Amygdala (tissue), 56 donors: ENCODE measurements at places on chromosomes 13 and 19.

GRCh38 chr13:20258963-20259288 is 26.8 kb upstream of the GJB6 start:
- DNase-seq = no peak

DNA sequence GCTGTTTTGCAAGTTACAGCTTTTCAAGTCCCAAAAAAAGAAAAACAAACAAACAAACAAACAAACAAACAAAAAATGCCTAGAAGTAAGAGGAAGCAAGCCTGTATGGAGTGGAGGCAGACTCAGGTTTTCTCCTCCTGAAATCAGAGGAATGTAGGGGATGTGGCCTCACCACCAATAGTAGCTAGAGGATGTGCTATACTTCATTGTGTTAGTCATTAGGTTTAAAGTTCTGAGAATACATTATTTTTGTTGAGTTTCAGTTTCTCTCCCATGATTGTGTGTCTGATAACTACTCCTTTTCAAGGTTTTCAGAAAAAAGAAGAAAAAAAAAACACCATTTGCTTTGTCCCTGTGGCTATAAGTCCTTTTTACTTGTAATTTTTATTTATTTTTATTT is 524.5 kb downstream of the GPC6 start:
- DNase-seq = no peak

DNA sequence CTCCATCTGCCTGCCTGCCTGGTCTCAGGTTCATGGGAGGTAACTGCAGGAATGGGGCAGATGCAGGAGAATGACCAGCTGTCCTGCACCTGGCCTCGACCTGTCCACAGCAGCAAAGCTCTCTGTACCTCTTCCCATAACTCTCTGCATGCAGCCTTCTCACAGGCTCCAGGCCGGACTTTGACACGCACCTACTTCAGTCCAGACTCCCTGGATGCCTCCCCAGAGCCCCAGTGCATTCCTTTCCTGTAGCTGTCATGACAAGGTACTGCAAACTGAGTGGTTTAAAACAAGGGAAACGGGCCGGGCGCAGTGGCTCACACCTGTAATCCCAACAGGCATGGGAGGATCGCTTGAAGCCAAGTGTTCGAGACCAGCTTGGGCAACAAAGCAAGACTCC is 3.3 kb downstream of the NANOS2 start:
- no peak for DNase-seq

- DNase-seq = no peak
Measured at GRCh38 chr13:38530492-38530891, 156.4 kb upstream of the FREM2 start.

DNA sequence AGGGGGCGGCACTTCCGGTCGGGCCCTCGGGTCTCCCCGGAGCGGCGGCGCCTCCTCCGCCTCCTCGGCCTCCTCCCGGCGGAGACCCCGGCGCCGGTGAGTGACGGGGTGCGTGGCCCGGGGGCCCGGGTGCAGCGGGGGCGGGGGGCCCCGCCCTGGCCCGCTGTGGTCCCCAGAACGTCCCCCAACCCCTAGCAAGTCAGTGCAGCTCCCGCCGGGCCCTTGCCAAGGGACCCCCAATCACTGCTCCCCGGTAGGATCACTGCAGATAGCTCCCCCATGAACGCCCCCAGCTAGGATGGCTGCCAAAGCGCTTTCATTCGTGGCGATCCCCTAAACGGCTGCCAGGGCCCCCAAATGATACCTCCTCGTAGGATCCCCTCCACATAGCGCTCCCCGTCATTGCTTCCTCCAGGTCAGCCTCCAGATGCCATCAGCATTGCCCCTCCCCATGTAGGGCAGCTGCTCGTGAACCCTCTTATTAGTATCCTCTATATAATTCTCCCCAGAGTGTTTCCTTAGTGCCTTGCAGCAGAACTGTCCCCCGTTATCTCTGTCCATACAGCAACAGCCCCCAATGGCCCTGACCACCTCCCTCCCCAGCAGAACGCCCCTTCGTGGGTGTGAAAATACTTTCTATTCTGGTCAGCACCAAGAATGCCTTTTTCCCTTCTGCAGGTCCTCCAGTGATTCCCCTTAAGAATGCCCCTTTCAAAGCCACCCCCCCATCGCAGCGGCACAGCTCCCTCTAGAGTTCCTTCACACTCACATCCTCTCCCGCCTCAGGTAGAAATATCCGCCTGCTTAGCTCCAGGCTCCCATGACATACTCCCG is at the start of gene ZNF865:
ZNF865 (plus strand) TSS at position 11 of the 834 bp plus-strand sequence. CDS start 7,972 bp downstream, outside the sequence.
- peak; percentile 69 for DNase-seq

DNA sequence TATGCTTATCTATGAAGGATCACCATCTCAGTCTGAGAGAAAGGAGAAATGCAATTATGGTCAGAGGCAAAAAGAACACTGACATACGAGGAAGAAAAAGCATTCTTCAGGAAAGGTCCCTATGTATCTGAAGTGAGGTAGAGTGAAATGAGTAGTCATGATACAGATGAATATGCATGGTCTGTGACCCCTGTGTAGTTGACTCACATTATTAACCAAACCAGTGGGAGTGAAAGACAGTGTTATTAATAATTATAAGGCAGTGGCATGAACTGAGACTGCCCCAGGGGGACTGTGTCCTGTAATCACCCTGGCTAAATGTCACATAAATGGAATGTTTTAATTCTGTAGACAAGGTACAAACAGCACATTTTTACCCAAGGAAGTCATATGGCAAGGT is 1320.2 kb upstream of the PCDH9 start:
- no peak for DNase-seq

GRCh38 chr13:108807841-108808240 is 178.4 kb downstream of the MYO16 start:
- no peak for DNase-seq

GRCh38 chr13:112726016-112726767 is 36.4 kb downstream of the ATP11A start:
- DNase-seq = no peak
